ENCODE measurements at places on chromosomes 3 and 15. TPM values are rescaled to one million over a fixed set of nuclear protein-coding genes. Genes with fewer than 3 reads are reported as not detected.

Gene CD276
- not detected for total RNA-seq

Gene SAMMSON
- total RNA-seq, result not detected

Gene NEK10
- 0.49 TPM for total RNA-seq

Gene NR2E3
- not detected for total RNA-seq

Gene CLDN18
- total RNA-seq, result not detected

Gene MST1
- total RNA-seq, result 15.7 TPM
